ENCODE measurements at places on chromosomes 5 and 9.

DNA sequence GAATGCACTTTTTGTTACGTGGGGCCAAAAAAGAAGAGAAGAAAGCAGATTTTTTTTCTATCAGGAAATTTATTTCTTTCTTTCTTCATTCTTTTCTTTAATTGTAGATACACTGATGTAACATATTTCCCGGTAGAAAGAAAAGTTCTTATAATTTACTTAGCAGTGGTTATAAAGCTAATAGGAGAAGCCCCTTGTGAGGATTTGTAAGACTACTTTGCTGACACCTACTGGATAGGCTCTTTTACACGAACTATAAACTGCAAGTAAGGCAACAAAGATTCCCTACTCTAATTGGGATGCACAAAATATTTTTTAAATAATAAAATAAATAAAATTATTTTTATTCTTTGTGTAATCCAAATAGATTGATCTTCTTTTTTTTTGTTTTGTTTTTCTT is 284.4 kb downstream of the DNAH5 start:
- DNase-seq, result no peak

DNA sequence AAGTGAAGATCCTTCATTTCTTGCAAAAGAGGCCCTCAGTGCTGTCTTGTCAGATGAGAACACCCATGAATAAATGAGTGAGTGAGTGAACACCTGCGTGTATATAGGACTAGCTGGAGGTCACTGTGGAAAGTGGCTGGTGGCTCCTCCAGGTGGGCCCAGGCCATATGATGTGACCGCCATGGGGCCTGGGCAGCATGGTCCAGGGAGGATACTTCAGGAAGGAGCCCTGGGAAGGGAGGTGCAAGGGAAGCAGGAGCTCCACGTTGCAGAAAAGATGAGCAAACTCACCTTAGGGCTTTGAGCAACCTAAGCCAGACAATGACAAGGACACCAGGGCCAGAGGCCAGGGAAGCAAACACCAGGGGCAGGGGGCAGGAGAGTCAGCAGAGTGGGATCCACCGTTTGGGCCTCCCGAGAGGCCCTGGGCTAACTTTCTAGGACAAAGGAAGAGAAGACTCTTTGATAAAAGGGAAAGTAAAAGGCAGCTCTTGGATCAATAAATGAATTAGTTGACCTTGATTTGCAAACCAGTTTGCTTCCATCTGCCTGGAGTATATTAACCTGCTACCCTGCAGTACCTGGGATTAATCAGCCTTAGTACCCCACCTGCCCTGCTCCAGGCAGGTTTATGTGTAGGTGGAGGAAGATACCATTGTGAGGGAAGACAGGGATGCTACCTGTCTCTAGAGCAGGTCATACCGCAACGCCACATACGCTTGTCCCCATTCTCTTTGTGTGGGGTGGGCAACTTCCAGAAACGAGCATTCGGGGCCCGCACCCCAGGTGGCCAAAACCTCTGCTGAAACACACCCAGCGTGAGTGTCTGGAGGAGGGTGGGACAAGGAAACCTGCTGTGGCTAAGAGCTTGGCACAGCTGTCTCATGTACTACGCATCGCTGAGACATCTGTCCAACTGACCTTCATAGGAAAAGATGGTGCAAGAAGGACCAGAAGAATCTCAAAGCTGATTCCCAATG is 51.4 kb upstream of the OLFM1 start:
- DNase-seq, result no peak

GRCh38 chr9:113675475-113675941 is 200.6 kb upstream of the ZNF618 start:
- no peak for DNase-seq

DNA sequence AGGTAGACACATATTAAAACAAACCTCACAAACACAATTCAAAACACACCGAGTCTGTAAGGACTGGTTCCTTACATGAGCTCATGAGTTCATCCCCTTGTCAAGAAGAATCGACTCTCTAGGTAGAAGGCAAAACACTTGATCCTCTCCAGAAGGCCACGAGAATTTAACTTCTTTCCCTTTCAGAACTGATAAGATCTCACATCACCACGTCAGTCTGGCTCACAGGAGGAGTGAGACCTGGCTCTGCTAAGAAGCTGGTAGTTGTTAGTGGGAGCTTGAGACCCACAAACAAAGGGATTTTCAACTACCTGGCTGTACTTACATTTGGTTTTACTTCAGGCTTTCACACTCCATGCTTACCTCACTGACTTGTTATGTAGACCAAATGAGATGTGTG is 459.2 kb downstream of the ARHGEF28 start:
- no peak for DNase-seq

GRCh38 chr5:177982072-177982727 is 13.8 kb downstream of the PROP1 start:
- DNase-seq, result no peak

GRCh38 chr5:151675611-151676313 is 11.0 kb downstream of the SPARC start:
- no peak for DNase-seq

DNA sequence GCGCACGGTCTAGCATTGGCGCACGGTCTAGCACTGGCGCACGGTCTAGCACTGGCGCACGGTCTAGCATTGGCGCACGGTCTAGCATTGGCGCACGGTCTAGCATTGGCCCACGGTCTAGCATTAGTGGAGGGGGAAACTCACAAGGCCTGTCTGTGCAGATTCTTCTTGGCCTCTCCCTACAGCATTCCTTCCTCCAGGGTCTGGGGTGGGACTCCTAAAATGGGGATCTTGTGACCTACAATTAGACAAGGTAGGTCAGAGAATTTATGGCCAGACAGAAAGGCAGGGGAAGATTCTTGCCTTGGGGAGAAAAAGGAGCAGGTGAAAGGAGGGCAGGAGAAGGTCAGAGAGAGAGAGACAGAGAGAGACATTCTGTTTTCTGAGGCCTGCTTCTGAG is 5.4 kb upstream of the GBGT1 start:
- DNase-seq, result no peak

All from T-helper 22 cell (primary cell).